ENCODE measurements at places on chromosomes 13 and 19. TPM values are rescaled to one million over a fixed set of nuclear protein-coding genes. Genes with fewer than 3 reads are reported as not detected.

AP1M2 gene
- 0.86 TPM for total RNA-seq

ZNF222 gene
- 1.2 TPM for total RNA-seq

CYP2F1 gene
- total RNA-seq = not detected

PCDH20 gene
- 0.62 TPM for total RNA-seq

UNC13A gene
- total RNA-seq = not detected

PRTN3 gene
- total RNA-seq = 2.9 TPM

SNRNP70 gene
- 116 TPM for total RNA-seq

CEACAM16 gene
- not detected for total RNA-seq

THAP8 gene
- total RNA-seq = 4.0 TPM

ZNF528 gene
- total RNA-seq = 7.5 TPM

PRR19 gene
- 0.20 TPM for total RNA-seq

LILRA6 gene
- 0.61 TPM for total RNA-seq

ICAM4 gene
- 0.62 TPM for total RNA-seq

RGS9BP gene
- total RNA-seq = not detected

KLK3 gene
- total RNA-seq = not detected

MCEMP1 gene
- 0.11 TPM for total RNA-seq

SIGLEC8 gene
- total RNA-seq = 0.31 TPM

ZNF430 gene
- total RNA-seq = 0.44 TPM

RYR1 gene
- total RNA-seq = 0.12 TPM

CDX2 gene
- not detected for total RNA-seq

BCKDHA gene
- 40.7 TPM for total RNA-seq

TNFSF13B gene
- 1.9 TPM for total RNA-seq

ZNF723 gene
- total RNA-seq = not detected

ETV2 gene
- total RNA-seq = 0.38 TPM

ZSCAN4 gene
- total RNA-seq = not detected

GAPDHS gene
- not detected for total RNA-seq

CHAMP1 gene
- 14.0 TPM for total RNA-seq

PALM gene
- total RNA-seq = 7.8 TPM

NBEA gene
- 0.76 TPM for total RNA-seq

OR4F17 gene
- not detected for total RNA-seq

GRIK5 gene
- total RNA-seq = 0.42 TPM

PAF1 gene
- 24.3 TPM for total RNA-seq

FAM216B gene
- not detected for total RNA-seq

CATSPERD gene
- total RNA-seq = not detected

SIGLEC12 gene
- total RNA-seq = 0.12 TPM

ATP11A gene
- 28.0 TPM for total RNA-seq

SLC25A41 gene
- total RNA-seq = 0.18 TPM

CILP2 gene
- total RNA-seq = 0.25 TPM

USHBP1 gene
- 1.4 TPM for total RNA-seq

IRGC gene
- not detected for total RNA-seq

CD22 gene
- 0.39 TPM for total RNA-seq

PEAK3 gene
- 0.49 TPM for total RNA-seq

ADAT3 gene
- total RNA-seq = 5.3 TPM

CEBPG gene
- total RNA-seq = 32.3 TPM

All from right lobe of liver (tissue), 6 donors.